T-cell (primary cell): ENCODE measurements at places on chromosomes 11 and 22. TPM values are rescaled to one million over a fixed set of nuclear protein-coding genes. Genes with fewer than 3 reads are reported as not detected.

Gene VSIG2
- 0.66 TPM for total RNA-seq

Gene PRRG4
- not detected for total RNA-seq

Gene RAPSN
- 1.3 TPM for total RNA-seq

Gene MIAT
- total RNA-seq = 88.7 TPM

Gene OR6A2
- not detected for total RNA-seq

Gene OR51B2
- not detected for total RNA-seq

DNA sequence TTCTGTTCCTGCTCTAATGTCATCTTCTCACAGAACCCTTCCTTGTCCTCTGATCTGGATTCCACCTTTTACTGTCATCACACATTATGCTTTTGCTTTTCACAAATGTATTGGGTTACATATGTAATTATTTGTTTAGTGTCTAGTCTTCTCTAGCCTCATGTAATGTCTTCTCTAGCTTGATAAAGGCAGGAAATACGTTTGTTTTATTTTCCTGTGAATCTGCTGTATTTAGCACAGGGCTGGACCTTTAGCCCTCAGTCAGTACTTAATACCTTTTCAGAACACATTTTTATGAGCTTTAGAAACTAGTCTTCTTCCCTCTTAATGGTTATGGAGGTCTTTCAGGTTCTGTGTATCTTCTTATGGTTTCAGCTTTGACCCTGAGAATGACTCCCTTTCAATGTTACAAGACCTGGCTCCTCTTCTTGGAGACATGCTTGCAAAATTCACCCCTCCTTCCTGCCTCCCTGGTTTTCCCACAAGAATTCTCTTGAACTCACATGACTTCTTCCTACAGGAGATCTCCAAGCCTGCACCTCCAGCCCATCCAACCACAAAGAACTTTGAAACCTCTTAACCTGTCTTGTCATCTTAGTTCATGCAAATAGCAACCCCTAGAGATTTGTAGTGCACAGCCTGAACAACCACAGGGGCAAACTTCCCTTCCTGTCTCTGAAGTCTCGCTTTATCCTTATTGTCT is 132.7 kb upstream of the DDI1 start:
- no peak for DNase-seq
- no peak overlapping the region for H3K4me3 ChIP-seq
- no peak overlapping the region for H3K27ac ChIP-seq

DNA sequence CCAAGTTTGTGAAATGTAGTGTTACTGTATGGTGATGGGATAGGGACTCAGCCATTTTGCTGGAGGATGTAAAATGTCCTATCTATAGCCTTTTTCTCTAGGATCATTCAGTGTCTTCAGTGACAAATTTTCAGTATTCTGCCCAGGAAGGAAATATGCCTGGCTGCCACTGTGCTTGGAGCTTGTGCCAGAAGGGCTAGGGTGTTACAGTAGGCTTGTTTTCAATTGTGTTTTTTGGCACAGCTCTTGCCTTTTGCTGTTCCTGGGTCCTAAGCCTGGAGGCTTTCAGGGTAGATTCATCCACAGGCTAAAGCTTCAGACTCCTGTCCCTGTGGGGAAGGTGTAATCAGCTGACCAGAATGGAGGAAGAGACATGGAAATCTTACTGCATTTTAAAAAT is 22.0 kb upstream of the PHOX2A start:
- H3K4me3 ChIP-seq = no peak overlapping the region
- DNase-seq = no peak
- H3K27ac ChIP-seq = no peak overlapping the region
- H3K36me3 ChIP-seq = no peaks in the 10 kb centered on the region

- no peaks in the 10 kb centered on the region for H3K4me1 ChIP-seq
- no peak for DNase-seq
- no peak overlapping the region for H3K4me3 ChIP-seq
- H3K27me3 ChIP-seq = peaks cover 34% of the 10 kb centered on the region
Observed at GRCh38 chr11:71342116-71342515, 89.7 kb upstream of the SHANK2 start.

- H3K27ac ChIP-seq = no peak overlapping the region
- no peak overlapping the region for H3K4me3 ChIP-seq
- H3K27me3 ChIP-seq = no peaks in the 10 kb centered on the region
- no peaks in the 10 kb centered on the region for H3K4me1 ChIP-seq
- DNase-seq = no peak
Observed at GRCh38 chr22:42742940-42743339, 22.3 kb upstream of the A4GALT start.

GRCh38 chr22:30226192-30226832 is 20.2 kb downstream of the LIF start:
- H3K27me3 ChIP-seq = no peaks in the 10 kb centered on the region
- DNase-seq = no peak
- peaks cover 3% of the 10 kb centered on the region for H3K4me1 ChIP-seq
- H3K27ac ChIP-seq = no peak overlapping the region
- no peaks in the 10 kb centered on the region for H3K36me3 ChIP-seq
- H3K4me3 ChIP-seq = no peak overlapping the region

GRCh38 chr11:45092901-45093760 is 53.3 kb upstream of the PRDM11 start:
- H3K27ac ChIP-seq = no peak overlapping the region
- H3K27me3 ChIP-seq = peaks cover 4% of the 10 kb centered on the region
- no peak overlapping the region for H3K4me3 ChIP-seq
- H3K4me1 ChIP-seq = peaks cover 39% of the 10 kb centered on the region
- H3K36me3 ChIP-seq = no peaks in the 10 kb centered on the region

- no peak for DNase-seq
- no peak overlapping the region for H3K27ac ChIP-seq
- H3K36me3 ChIP-seq = no peaks in the 10 kb centered on the region
- no peak overlapping the region for H3K4me3 ChIP-seq
- H3K4me1 ChIP-seq = no peaks in the 10 kb centered on the region
Observed at GRCh38 chr11:120302001-120302805, 22.9 kb upstream of the TLCD5 start.

- DNase-seq = no peak
- H3K27ac ChIP-seq = peak overlapping the region; percentile 55
- H3K4me1 ChIP-seq = peaks cover 54% of the 10 kb centered on the region
Observed at GRCh38 chr22:24553597-24554312, 1.2 kb downstream of the GUCD1 start.

DNA sequence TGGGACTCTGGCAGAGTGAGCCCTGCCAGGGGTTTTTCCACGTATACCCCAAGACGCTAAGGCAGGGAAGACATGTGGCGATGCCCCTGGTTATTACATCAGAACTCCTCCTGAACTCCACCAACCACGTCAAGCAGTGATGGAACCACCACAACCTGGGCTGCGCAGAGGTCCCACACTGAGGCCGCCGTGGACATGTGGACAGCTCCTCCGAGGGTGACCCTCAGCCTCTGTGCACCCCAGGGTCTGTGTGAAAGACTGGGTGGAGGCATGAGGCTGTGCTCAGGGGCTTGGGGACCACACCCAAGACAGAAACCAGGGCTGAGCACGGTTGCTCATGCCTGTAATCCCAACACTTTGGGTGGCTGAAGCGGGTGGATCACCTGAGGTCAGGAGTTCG is 52.2 kb downstream of the TRMU start:
- peaks cover 35% of the 10 kb centered on the region for H3K27me3 ChIP-seq
- no peaks in the 10 kb centered on the region for H3K36me3 ChIP-seq
- no peak for DNase-seq
- no peak overlapping the region for H3K27ac ChIP-seq
- H3K4me3 ChIP-seq = no peak overlapping the region
- no peaks in the 10 kb centered on the region for H3K4me1 ChIP-seq

DNA sequence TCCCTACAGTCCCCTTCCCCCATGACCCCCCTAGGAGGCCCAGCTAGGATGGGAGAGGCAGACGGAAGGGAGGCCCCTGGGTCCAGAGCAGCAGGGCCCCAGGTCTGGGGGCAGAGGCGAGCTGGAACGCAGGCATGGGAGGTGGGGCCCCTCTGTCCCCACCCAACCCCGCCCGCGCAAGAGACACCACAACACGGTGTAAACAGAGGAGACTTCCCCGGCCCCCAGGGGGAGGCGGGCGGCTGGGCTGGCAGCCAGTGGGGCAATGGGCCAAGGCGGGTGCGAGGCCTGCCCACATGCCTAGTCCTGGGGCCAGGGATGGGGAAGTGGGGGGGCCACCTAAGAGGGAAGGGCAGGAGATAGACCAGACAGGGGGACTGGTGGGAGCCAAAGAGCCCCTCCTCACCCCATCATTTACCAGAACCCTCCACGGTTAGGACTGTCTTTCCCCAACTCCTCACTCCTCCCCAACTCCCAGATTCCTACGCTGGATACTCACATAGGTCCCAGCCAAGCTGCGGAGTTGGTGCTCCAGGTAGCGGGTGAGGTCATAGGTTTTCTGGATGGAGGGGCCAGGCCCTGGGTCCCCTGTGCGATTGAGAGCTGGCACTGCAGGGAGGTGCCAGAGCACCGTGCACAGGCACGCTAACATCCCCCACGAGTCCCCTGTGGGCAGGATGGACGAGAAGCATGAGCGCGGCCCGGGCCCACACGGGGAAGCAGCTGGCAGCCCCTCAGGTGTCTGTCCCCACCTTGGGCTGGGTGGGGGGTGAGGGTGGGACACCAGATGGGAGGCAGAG is 6.2 kb downstream of the CLCF1 start:
- H3K4me1 ChIP-seq = peaks cover 90% of the 10 kb centered on the region
- H3K27me3 ChIP-seq = peaks cover 11% of the 10 kb centered on the region
- DNase-seq = no peak
- peak overlapping the region; percentile 20 for H3K27ac ChIP-seq
- no peaks in the 10 kb centered on the region for H3K36me3 ChIP-seq
